ENCODE measurements at places on chromosomes 4 and X. TPM values are rescaled to one million over a fixed set of nuclear protein-coding genes. Genes with fewer than 3 reads are reported as not detected.

FGA gene
- polyA plus RNA-seq: 0.72 TPM

GRCh38 chrX:119885554-119886428, 9.9 kb upstream of the AKAP14 start:
- H3K27ac ChIP-seq: no peak overlapping the region
- no peak overlapping the region for H3K4me3 ChIP-seq
- H3K36me3 ChIP-seq: no peaks in the 10 kb centered on the region

DNA sequence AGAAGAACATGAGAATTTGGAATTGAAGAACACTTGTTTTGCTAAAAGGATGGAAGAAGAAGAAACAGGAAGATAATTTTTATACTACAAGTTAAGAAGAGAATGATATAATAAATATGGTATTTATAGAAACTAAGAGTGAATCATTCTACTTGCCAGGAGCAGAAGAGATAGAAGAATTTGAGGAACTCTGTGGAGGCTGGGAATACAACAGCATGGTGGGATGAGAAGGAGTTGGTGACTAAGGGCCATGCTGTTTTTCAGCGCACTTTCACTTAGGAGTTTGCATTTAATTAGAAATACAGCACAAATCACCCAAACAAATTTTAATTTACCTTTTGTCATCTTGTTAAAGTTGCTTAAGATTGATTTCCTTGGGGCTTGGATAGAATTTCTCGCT, 20.5 kb downstream of the HADH start:
- no peak overlapping the region for H3K27ac ChIP-seq
- no peak for DNase-seq
- H3K4me3 ChIP-seq: no peak overlapping the region
- H3K27me3 ChIP-seq: no peaks in the 10 kb centered on the region
- peaks cover 16% of the 10 kb centered on the region for H3K4me1 ChIP-seq

- H3K4me3 ChIP-seq: no peak overlapping the region
- H3K4me1 ChIP-seq: no peaks in the 10 kb centered on the region
- no peaks in the 10 kb centered on the region for H3K36me3 ChIP-seq
- H3K27me3 ChIP-seq: no peaks in the 10 kb centered on the region
- DNase-seq: no peak
These were observed 254.4 kb downstream of the NPFFR2 start for GRCh38 chr4:72286185-72286584.

- no peaks in the 10 kb centered on the region for H3K27me3 ChIP-seq
- peaks cover 16% of the 10 kb centered on the region for H3K36me3 ChIP-seq
- H3K27ac ChIP-seq: no peak overlapping the region
- no peak overlapping the region for H3K4me3 ChIP-seq
These were observed 57.1 kb downstream of the USP9X start for GRCh38 chrX:41142130-41142910.

- no peaks in the 10 kb centered on the region for H3K4me1 ChIP-seq
- no peak for DNase-seq
- H3K27me3 ChIP-seq: peaks cover 12% of the 10 kb centered on the region
- H3K4me3 ChIP-seq: no peak overlapping the region
- no peaks in the 10 kb centered on the region for H3K36me3 ChIP-seq
- H3K27ac ChIP-seq: no peak overlapping the region
These were observed 755.4 kb upstream of the HTR2C start for GRCh38 chrX:113828470-113828869.

GDPD2 gene
- polyA plus RNA-seq: 0.05 TPM

GRCh38 chrX:81238166-81238565, 36.3 kb downstream of the SH3BGRL start:
- no peaks in the 10 kb centered on the region for H3K36me3 ChIP-seq
- no peak overlapping the region for H3K4me3 ChIP-seq
- no peaks in the 10 kb centered on the region for H3K27me3 ChIP-seq
- no peak overlapping the region for H3K27ac ChIP-seq

GRCh38 chr4:85808864-85809263, 333.9 kb downstream of the ARHGAP24 start:
- no peak overlapping the region for H3K27ac ChIP-seq
- no peaks in the 10 kb centered on the region for H3K27me3 ChIP-seq
- no peaks in the 10 kb centered on the region for H3K4me1 ChIP-seq
- no peak for DNase-seq
- H3K4me3 ChIP-seq: no peak overlapping the region

DNA sequence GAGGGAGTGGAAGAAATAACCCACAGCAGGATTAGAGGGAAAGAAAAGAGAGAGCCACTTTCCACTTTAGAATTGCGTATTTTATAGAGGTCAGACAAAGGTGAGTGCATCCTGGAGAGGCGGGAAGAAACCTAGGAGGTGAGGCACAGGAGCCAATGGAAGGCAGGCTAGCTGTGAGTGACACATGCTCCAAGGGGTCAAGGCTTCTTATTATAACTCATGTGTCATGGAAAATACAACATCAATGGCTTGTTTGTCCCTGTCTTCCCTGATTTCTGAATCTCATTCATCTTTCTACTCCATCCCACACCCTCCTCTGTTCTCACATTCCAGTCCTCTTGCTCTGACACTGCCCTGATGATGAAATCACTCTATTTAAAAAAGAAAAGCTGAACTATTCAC, 14.4 kb downstream of the ANXA3 start:
- H3K27me3 ChIP-seq: no peaks in the 10 kb centered on the region
- H3K27ac ChIP-seq: peak overlapping the region; percentile 29
- H3K36me3 ChIP-seq: no peaks in the 10 kb centered on the region
- no peak overlapping the region for H3K4me3 ChIP-seq

CLTRN gene
- polyA plus RNA-seq: 1.8 TPM

MAGEA8 gene
- polyA plus RNA-seq: not detected

GRCh38 chr4:102356562-102357202, 11.4 kb upstream of the SLC39A8 start:
- no peak overlapping the region for H3K4me3 ChIP-seq
- no peaks in the 10 kb centered on the region for H3K4me1 ChIP-seq
- DNase-seq: no peak
- H3K27ac ChIP-seq: no peak overlapping the region

CLCN4 gene
- polyA plus RNA-seq: 1.2 TPM

- no peak for DNase-seq
- H3K4me1 ChIP-seq: no peaks in the 10 kb centered on the region
- no peaks in the 10 kb centered on the region for H3K36me3 ChIP-seq
- H3K27me3 ChIP-seq: no peaks in the 10 kb centered on the region
- H3K4me3 ChIP-seq: no peak overlapping the region
These were observed 53.7 kb upstream of the FAAH2 start for GRCh38 chrX:57232658-57233360.

PRAF2 gene
- polyA plus RNA-seq: 85.5 TPM

GRCh38 chrX:72326605-72327300, 21.0 kb upstream of the CITED1 start:
- no peak overlapping the region for H3K4me3 ChIP-seq
- H3K27ac ChIP-seq: no peak overlapping the region
- no peaks in the 10 kb centered on the region for H3K4me1 ChIP-seq
- H3K36me3 ChIP-seq: no peaks in the 10 kb centered on the region
- H3K27me3 ChIP-seq: no peaks in the 10 kb centered on the region

DNA sequence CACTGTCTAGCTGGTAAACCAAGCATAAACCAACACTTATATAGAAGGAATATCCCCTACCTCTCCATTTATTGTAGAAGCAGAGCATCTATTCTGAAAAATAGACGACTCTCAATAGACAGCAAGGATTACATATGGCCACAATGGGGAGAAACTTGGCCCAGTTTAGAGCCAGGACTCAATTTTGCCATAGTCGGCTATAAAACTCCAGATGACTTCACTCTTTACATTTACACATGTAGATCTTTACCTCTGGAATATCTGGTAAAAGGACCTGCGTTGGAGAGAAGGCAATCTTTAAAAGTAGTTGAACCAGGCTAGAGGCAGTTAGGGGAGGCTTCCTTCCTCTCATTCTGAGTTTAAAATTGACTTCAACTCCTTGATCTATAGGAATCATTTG, 77.3 kb downstream of the HMGB2 start:
- no peaks in the 10 kb centered on the region for H3K4me1 ChIP-seq
- H3K27ac ChIP-seq: no peak overlapping the region
- no peak for DNase-seq
- no peaks in the 10 kb centered on the region for H3K36me3 ChIP-seq
- no peaks in the 10 kb centered on the region for H3K27me3 ChIP-seq

- H3K36me3 ChIP-seq: no peaks in the 10 kb centered on the region
- H3K27ac ChIP-seq: no peak overlapping the region
- no peaks in the 10 kb centered on the region for H3K4me1 ChIP-seq
- DNase-seq: no peak
These were observed 257.1 kb downstream of the EVC2 start for GRCh38 chr4:5451243-5451642.

DNA sequence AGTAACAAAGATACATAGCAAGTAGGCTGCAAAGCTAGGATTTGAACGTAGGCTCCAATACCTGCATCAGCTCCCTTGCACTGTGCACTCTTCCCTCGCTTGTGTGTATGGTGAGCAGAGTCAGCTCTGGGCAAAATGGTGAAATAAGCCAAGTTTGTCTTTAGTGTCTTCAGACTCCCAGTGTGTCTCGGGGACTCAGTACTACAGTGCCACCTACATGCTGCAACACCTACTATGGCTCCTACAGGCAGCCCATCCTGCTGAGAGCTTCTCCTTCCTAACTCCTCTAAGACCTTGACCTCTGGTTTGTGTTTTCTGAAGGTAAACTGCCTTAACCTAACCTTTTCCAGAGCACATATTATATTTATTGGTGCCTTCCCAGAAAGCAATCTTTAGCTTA, 42.5 kb downstream of the RTL9 start:
- no peak overlapping the region for H3K27ac ChIP-seq
- H3K4me1 ChIP-seq: no peaks in the 10 kb centered on the region
- H3K4me3 ChIP-seq: no peak overlapping the region
- DNase-seq: no peak
- peaks cover 16% of the 10 kb centered on the region for H3K27me3 ChIP-seq

DNA sequence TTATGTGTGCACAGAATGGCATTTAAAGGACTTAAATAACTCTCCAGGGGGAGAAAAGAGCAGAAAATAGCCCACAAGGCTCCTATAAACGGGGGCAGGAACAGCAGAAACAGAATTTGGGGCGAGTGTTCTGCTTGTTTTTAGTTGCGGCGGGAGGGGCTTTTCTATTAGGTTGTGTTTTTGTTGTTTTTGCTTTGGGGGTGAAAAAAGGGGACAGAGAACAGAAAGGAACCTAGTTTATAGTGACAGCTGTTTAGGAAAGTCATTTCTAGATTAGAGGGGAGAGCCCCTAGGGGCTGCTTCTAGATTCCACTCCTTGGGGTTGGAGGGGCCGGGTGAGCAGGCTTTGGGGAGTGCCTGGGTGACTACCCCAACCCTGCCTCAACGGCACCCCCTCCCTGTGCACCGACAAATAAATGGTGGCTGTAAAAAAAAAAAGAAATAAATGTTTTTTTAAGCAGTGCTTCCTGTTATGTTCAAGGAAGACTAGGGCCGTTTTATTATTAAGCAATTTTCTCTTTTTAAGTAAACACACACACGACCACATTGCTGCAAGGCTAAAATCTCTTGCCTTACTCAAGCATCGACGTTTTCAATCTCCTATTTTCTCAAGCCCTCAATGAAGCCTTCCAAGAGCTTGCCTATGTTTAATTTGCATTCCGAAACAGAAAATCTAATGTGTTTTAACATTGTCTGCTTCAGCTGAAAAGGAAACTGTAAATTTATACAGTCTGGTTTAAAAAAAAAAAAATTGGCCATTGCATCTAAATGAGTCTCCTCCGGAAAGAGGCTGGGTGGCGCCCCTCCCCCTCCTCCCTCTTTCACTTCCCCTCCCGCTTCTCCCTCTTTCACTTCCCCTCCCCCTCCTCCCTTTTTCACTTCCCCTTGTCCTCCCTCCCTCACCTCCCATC, 123.3 kb upstream of the TBL1X start:
- DNase-seq: peak; percentile 78
- H3K27ac ChIP-seq: peak overlapping the region; percentile 74
- peaks cover 4% of the 10 kb centered on the region for H3K4me1 ChIP-seq
- H3K36me3 ChIP-seq: no peaks in the 10 kb centered on the region

GRCh38 chr4:135508006-135508714, 1306.6 kb upstream of the PABPC4L start:
- H3K36me3 ChIP-seq: no peaks in the 10 kb centered on the region
- H3K27ac ChIP-seq: no peak overlapping the region

DNA sequence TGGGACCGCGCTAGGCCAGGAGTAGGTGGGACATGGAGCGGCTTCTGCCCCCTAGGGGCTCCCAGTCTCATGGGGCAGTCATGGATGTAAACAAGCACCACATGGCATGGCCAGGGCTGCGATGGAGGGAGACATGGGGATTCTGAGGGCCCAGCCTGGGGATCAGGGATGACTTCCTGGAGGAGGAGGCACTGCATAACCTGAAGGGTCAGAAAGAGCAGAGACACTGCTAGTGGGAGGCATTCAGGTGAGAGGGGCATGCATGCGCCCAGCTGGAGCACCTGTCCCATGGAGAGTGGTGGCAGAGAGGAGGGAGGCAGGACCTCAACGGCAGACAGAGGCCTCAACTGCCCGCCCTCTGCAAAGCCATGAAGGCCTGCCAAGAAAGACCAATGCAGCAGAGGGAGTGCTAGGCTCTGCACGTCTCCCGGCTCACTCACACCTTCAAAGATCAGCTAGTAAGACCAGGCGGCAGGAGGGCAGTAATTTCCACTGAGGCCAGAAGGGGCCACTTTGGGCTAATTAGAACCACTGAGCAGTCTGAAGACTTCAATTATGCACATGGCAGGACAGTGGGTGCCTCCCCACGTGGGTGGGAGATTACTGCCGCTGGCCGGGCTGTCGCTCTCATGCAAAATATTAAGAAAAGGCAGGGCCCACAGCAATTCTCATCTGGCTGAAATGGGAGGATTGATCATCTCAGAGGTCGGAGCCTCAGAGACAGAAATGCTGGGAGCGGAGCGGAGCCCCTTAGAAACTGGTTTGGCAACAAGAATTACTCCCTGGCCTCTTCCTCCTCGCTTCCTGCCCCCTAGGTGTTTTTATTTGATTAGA, 69.6 kb downstream of the PPP2R2C start:
- no peak overlapping the region for H3K27ac ChIP-seq
- no peak for DNase-seq
- no peak overlapping the region for H3K4me3 ChIP-seq
- no peaks in the 10 kb centered on the region for H3K4me1 ChIP-seq
- peaks cover 12% of the 10 kb centered on the region for H3K27me3 ChIP-seq

ADH1C gene
- 3.4 TPM for polyA plus RNA-seq

GRCh38 chr4:79247695-79248394, 78.0 kb downstream of the NAA11 start:
- DNase-seq: no peak
- H3K4me3 ChIP-seq: no peak overlapping the region
- H3K27me3 ChIP-seq: no peaks in the 10 kb centered on the region
- no peaks in the 10 kb centered on the region for H3K36me3 ChIP-seq
- no peak overlapping the region for H3K27ac ChIP-seq

- H3K4me1 ChIP-seq: no peaks in the 10 kb centered on the region
- no peaks in the 10 kb centered on the region for H3K36me3 ChIP-seq
- no peak overlapping the region for H3K4me3 ChIP-seq
These were observed 1021.2 kb downstream of the PCDH7 start for GRCh38 chr4:31741326-31741725.

STAG2 gene
- polyA plus RNA-seq: 16.4 TPM

DNA sequence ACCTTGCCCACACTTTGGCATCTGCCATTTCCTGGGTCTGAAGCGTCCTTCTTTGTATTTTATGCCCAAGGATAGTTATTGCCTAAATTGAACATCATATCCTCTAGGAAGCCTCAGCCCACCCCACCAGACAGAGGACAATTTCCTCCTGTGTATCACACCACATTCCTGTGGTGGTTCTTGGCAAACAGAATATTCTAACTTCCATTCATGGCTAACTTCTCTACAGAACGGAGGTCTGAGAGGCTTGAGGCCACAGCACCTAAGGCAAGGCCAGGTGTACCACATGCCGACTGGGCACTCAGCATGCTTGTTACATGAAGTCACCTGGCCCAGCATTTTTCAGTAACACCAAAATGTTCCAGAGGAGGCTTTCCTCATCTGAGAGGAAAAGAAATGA, 42.4 kb downstream of the CD99L2 start:
- no peak overlapping the region for H3K27ac ChIP-seq
- no peaks in the 10 kb centered on the region for H3K27me3 ChIP-seq
- no peak overlapping the region for H3K4me3 ChIP-seq
- H3K4me1 ChIP-seq: no peaks in the 10 kb centered on the region
